ENCODE measurements at places on chromosomes 12 and 14. TPM values are rescaled to one million over a fixed set of nuclear protein-coding genes. Genes with fewer than 3 reads are reported as not detected.

Gene PRORP
- total RNA-seq, result 25.6 TPM

Gene IFNG-AS1
- 3.2 TPM for total RNA-seq

Gene NXPH4
- total RNA-seq, result 3.4 TPM

Gene LRCOL1
- total RNA-seq, result not detected

Gene PRICKLE1
- total RNA-seq, result 4.5 TPM
